ENCODE measurements at places on chromosomes 6 and 20.
A peak's percentile ranks its signal among the peaks of the same experiment; 100 is the strongest.

DNA sequence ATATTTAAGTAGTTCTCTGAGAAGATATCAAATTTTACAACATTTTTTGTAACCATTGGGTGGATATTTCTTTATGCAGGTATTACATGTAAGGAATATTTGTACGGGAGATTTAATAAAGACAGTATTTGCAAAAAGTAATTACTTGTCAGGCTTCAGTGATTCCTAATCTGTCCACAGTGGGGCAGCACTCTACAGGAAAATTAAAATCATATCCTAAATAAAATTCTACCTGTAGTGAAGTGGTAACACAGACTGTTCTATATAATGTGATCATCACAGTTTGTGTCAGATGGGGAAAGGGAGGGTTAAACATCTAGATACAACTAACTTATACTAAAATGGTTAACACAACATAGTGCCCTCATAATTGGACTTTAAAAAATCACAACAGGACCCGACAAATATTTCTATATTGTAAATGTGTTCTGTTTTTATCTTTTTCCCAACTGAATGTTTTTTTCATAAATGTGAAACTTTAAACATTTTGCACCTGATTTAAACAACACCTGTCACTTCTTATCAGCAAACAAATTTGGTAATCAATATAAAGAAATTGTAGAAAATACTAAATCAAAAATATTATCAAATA, 145.6 kb upstream of the MANEA start:
- DNase-seq, result peak; percentile 52

DNA sequence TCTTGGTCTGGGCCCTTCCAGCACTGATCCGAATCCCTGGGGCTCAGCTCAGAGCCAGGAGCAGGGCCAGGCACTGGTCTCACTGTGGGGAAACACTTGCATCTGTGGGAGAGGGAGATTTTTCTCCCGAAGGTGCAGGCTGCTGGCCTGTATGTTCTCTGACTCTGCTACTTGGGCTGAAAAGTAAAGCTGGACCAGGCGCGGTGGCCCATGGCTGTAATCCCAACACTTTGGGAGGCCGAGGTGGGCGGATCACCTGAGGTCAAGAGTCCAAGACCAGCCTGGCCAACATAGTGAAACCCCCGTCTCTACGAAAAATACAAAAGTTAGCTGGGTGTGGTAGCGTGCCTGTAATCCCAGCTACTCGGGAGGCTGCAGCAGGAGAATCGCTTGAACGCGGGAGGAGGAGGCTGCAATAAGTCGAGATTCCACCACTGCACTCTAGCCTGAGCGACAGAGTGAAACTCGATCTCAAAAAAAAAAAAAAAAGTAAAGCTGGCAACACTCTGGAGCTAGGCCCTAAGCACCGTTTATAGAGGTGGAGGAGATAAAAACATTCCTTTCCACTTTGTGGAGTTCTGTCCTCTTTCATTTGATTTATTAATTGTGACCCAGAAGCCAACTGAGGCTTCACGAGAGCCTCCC, 41.7 kb downstream of the JPH2 start:
- DNase-seq, result no peak

DNA sequence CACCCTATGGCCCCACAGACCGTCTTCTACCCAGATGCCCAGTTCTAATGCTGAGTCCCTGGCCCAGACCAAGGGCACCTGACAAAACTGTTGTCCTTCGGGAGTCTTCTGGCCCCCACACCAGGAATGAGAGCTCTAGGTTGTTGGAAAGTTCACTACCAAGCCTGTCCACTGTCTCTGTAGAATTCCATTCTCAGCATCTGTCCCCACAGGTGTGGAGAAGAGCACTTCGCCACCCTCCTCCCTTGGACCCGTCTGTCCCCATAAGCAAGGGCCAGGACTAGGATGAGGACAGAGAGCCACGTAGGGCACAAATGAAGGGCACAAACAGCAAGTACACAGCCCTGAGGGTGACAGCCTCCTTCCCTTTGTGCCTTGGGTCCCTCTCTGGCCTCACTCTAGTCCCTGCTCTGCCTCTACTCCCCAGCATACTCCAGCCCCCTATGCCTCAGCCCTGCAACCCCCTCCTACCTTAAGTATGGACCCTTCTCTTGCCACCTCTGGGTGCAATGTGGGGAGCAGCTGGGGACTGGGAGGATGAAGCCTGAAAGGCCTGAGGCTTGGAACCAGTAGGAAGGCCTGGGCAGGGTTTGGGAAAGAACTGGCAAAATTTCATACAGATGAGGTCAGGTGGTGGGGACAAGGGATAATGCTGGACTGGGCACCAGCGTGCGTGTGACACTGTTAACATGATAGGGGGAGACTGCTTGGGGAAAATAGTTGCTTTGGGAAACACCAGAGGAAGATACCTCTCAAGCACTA, 4.3 kb downstream of the LZTS3 start:
- DNase-seq, result no peak

DNA sequence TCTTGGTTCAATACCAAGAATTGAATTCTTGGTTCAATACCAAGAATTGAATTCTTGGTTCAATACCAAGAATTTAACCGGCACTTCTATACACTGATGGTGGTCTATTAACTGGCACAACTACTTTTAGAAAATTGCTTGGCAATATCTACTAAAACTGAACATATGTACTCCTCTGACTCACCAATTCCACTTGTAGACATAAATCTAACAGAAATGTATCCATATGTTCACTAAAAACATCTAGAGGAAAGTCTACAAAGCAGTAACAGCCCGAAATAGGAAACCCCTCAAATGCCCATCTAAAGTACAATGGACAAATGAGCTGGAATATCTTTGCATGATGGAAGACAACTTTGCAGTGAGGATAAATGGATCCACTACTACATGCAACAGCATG, 71.9 kb downstream of the KIF16B start:
- peak; percentile 44 for DNase-seq

- no peak for DNase-seq
These were observed 135.1 kb downstream of the AGPAT4 start for GRCh38 chr6:161138543-161139303.

DNA sequence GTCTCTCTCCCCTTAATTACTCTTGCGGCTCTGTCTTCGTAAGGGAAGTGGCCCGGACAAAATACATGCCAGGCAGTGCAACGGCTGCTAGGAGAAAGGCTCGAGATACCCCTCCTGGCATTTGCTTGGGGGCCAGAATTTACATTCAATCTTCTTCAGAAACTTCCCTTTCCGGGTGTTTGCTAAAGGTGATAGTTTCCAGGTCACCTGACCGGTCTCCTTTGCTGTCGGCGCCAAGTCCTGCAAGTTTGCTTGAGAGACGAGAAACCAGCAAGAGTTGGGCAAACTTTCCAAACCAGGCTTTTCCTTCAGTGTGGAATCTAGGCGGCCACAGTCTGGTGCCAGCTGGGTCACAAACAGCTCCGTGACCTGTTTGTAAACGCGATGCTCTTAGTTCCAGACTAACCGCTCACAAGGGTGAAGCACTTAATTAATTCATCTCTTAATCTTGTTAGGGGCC, 563 bp upstream of the SRSF3 start:
- no peak for DNase-seq

DNA sequence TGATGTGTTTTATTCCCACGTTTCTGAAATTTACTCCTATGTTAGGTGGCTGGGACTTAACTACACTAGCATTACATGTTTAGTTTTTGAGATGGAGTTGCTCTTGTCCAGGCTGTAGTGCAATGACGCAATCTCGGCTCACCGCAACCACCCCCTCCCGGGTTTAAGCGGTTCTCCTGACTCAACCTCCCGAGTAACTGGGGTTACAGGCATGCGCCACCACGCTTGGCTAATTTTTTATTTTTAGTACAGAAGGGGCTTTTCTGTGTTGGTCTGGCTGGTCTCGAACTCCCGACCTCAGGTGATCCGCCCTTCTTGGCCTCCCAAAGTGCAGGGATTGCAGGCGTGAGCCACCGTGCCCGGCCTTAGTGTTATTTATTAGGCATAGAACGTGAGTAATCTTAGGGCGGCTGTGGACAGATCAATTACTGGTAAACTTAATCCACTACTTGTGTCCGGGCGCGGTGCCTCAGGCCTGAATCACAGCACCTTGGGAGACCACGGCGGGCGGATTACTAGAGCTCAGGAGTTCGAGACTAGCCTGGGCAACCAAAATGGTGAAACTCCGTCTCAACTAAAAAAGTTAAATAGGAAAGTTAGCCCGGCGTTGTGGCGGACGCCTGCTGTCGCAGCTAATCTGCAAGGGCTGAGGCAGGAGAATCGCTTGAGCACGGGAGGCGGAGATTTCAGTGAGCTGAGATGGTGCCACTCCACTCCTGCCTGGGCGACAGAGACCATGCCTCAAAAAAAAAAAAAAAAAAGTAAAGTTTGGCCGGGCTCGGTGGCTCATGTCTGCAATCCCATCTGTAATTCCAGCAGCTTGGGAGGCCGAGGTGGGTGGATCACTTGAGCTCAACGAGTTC, 123.7 kb upstream of the BTN3A2 start:
- DNase-seq, result no peak

- DNase-seq, result no peak
These were observed 215.1 kb downstream of the ERMARD start for GRCh38 chr6:169966312-169967181.

- DNase-seq, result no peak
These were observed 52.4 kb downstream of the QKI start for GRCh38 chr6:163466839-163467390.

DNA sequence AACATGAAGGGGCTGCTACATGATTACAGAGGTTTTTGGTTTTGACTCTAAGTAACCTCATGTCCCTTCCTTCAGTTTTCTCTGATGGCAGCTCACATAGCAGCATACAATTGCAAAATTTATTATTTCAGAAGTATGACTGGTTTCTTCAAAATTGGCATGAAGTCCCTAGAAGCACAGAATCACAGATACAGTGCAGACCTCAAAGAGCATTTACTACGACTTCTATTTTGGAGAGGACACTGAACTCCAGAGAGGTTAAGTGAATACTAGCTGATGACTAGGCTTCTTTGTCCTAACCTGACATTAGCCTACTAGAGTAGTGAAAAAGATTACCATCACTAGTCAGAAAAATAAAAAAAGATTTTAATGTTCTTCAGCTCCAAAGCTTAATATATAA, 664.3 kb downstream of the RFPL4B start:
- DNase-seq, result no peak

- DNase-seq, result no peak
These were observed 154.1 kb upstream of the MMS22L start for GRCh38 chr6:97437087-97437486.

- DNase-seq, result no peak
These were observed 61.2 kb downstream of the STK35 start for GRCh38 chr20:2162823-2163166.

DNA sequence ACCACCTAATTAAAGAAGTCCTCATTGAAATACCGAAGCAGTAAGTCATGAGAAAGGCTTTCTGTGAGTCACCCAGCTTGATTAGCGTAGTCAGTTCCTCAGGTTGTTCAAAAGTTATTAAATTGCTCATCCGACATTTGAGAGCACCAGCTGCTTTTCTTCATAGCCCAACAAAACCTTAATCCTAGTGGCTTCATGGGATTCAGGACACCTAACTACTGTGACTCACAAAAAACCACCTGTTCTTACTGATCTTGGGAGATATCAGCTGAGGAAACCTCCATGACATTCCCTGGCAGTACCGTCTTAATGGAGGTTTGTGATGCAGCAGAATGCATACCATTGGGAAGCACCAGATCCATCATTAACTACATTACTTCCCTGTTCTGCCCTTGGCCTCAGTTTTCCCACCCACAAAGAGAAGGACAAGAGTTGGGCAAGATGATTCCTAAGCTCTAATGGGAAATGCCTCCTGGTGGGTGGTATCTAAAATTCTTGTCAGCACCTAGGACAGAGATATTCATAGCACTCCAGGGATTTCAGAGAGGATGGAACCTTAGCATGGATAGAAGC, 103.8 kb downstream of the KHDC1L start:
- no peak for DNase-seq

DNA sequence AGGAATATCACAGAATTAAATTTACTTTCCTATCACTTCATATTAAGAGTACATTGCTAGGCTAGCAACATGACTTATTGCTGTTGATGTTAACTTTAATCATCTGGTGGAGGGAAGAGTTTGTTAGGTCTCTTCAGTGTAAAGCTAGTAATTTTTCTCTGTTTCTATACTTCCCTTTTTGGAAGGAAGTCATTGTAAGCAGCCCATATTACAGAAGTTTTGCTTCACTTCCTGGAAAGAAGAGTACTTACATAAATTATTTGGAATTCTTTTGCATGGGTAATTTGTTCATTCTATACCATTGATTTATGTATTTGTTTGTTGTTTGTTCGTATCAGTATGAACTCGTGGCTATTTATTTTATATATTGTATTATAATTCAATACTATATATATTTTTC, 405.2 kb downstream of the RFPL4B start:
- no peak for DNase-seq

DNA sequence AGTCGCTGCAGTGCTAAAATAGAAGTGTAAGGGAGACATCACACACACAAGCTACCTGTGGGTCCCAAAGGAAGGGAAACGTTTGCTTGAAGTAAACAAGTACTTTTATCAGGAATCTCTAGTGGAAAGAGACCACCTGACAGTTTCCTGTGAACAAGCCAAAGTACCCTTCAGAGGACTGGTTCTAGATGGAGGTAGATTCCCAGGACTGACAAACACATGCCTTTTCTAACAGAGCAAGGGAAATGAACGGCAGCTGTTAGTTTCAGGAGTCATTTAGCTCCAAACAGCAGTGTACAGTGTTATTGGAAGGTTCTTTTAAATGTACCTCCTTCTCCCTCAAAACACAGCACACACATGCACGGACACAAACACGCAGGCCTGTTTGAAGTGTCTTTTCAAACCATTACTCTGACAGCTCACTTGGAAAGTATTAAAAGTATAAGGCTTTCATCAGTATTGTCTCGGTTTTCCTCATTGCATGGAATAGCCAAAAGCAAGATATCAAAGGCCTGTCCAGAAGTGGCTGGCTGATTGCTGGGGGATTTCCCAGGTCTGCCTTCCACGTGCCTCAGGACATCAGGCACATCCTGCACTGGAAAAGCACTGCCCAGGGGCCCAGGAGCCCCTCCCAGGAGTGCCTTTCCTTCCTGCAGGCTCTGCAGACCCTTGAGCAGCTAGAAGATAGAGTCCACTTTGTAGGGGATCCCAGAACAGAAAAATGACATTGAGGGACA, 393.2 kb upstream of the SOX4 start:
- peak; percentile 17 for DNase-seq

DNA sequence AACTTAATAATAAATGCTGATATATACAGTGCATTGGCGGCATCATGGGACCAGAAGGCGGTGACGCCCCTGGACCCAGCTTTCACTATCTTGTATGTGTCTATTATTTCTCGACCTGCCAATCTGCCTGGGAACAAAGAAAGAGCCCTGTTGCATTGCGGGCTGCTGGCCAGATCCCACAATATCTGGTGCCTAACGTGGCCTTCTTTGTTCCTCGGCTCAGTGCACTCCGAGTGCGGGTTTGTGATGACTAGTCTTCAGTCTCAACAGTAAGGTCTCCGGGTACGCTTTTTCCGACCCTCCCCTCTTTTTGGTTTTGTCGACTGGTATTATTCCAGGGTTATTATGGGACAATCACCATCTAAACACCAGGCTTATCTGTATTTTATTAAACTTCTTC, 291.5 kb downstream of the TBC1D32 start:
- DNase-seq, result no peak

GRCh38 chr20:61847420-61847748, 218.3 kb downstream of the TAF4 start:
- no peak for DNase-seq
